Dorsolateral prefrontal cortex (tissue), 122 donors: ENCODE measurements at places on chromosomes 2 and 18.

- no peak for DNase-seq
Measured at GRCh38 chr2:71348302-71348701, 16.7 kb downstream of the ZNF638 start.

DNA sequence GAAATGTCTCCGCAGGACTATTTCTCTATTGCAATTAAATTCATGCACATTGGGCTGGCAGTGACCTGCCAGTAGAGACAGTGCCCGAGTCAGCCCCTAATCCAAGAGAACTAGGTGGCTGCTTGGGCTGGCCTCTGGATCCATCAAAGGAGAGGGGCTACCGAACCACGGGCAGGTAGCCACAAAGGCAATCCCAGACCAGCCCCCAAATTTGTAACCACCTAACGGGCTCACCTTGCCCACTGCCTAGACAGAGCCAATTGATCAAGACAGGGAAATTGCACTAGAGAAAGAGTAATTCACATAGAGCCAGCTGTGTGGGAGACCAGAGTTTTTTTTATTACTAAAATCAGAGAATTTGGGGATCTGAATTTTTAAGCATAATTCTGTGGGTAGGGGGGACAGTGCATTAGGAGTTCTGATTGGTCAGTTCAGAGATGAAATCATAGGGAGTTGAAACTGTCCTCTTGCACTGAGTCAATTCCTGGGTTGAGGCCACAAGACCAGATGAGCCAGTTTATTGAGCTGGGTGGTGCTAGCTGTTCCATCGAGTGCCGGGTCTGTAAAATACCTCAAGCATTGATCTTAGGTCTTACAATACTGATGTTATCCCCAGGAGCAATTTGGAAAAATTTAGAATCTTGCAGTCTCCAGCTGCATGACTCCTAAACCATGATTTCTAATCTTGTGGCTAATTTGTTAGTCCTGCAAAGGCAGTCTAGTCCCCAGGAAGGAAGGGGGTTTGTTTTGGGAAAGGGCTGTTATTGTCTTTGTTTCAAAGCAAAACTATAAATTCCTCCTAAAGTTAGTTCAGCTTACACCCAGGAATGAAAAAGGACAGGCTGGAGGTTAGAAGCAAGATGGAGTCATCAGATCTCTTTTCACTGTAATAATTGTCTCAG lies 260.4 kb upstream of the SP5 start:
- DNase-seq: no peak

DNA sequence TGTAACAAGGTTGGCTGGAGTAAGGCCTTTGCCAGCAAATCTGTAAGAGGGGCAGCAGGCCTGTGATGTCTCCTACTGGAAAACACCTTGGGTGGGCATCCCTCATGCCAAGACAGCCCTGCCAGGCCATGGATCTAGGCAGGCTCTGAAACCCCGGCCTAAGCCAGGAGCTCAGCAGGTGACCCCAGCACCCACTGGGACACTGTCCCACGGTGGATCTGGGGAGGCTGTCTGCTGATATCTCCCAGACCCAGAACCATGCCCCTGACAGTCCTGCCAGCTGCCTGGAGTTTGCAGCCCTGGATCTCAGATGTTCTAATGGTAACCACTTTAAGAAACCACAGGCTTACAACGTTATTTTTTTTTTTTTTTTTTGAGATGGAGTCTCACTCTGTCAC lies 117.7 kb downstream of the ZNF516 start:
- no peak for DNase-seq

DNA sequence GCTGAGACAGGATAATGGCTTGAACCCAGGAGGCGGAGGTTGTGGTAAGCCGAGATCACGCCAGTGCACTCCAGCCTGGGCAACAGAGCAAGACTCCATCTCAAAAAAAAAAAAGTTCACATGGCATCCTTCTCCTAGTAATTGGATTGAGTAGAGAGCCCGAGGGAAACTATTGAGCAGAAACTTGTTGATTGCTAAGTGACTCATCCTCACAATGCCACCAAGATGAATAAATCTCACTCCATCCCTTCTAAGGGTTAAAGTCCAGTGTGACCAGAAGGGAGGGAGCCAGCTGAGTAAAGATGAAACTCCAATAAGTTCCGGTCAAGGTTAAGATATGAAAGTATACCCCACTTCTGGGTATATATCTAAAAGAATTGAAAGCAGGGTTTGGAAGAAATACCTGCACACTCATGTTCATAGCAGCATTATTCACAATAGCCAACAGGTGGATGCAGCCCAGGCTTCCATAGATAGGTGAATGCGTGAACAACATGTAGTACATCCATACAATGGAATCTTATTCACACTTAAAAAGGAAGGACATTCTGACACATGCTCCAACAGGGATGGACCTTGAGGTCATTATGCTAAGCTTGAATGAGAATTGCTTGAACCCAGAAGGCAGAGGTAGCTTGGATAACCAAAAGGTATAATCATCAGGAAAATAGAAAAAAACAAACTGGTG lies 13.0 kb upstream of the FHL2 start:
- no peak for DNase-seq

GRCh38 chr2:185337033-185337432 lies 401.6 kb upstream of the FSIP2 start:
- no peak for DNase-seq

- DNase-seq: no peak
Measured at GRCh38 chr2:103138123-103138901, 376.5 kb downstream of the TMEM182 start.

- no peak for DNase-seq
Measured at GRCh38 chr2:108309903-108310302, 21.2 kb downstream of the SULT1C2 start.
